Endothelial cell of umbilical vein (primary cell): ENCODE measurements at places on chromosomes 11 and 22. TPM values are rescaled to one million over a fixed set of nuclear protein-coding genes. Genes with fewer than 3 reads are reported as not detected.
A peak's percentile ranks its signal among the peaks of the same experiment; 100 is the strongest.

DNA sequence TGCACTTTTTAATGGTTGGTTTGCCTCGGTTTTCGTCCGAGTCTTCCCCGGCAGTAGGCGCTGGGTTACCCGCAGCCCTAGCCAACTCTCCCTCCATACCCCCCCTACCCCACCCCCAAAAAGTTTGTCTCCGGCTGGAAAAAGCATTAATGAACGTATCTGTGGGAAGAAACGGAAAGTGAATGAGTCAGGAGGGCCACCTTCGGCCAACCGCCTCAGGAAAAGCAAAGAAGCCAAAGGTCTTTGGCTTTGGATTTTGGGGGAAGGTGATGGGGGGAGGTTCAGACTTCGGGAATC lies 508 bp upstream of the FLI1 start:
- DNase-seq, result peak; percentile 96

DNA sequence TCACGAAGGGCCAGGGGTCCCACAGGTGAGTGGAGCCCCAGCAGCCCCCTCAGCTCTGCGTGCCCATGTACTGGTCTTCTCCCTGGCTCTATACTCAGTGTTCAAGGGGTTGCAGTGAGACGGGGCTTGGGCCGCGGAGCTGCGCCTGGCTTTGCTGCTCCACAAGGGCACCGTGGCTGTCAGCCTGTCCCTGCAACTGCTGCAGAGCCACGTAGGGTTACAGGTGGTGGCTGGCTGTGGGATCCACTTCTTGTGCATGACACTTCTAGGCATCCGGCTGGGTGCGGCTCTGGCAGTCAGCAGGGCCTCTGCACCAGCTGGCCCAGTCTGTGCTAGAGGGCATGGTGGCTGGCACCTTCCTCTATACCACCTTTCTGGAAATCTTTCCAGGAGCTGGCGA lies 14.3 kb downstream of the MTFP1 start:
- no peak for DNase-seq

Gene VPREB1
- not detected in 2 replicates for total RNA-seq

DNA sequence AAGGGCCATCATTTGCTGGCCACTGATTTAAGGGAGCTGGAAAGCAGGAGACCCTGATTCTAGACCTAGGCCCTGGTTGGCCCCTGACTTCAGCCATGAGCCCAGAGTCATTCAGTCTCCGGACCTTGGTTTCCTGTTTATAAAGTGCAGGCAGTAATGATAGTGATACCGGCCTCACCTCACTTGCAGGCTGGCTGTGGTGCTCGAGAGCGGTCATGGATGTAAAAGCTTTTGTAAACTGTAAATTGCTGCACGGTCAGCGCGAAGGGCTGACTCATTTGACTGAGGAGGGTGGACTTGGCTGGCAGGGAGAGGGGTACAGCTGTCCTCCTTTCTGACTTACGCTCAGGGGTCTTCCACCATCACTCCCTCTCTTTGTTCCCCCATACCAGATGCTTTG lies 37.4 kb downstream of the FBLN1 start:
- no peak for DNase-seq

Gene FOLR2
- not detected in 2 replicates for total RNA-seq

DNA sequence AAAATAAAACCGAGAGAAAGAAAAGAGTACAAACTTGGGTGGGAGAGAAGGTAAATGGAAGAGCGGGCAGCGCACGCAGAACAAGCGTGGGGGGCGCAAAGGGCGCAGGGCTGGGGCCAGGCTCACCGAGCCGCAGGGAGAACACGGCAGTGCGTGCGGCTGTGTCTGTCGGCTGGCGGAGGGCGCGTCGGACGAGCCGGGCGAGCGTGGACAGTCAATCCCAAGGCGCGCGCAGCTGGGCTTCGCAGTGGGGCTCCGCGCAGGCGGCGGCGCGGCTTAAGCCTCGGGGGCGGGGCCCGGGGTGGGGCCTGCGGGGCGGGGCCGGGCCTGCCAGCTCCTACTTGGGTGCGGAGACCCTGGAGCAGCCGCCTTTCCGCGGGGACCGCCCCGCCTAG lies at the start of gene UCP2:
Gene UCP2, minus strand, starts transcription at position 249 of the 395 bp plus-strand sequence. CDS start 4,465 bp downstream, outside the sequence.
- no peak for DNase-seq

Gene PRR33
- not detected in 2 replicates for total RNA-seq

GRCh38 chr11:121426476-121427399 lies 25.4 kb upstream of the SORL1 start:
- DNase-seq, result no peak

DNA sequence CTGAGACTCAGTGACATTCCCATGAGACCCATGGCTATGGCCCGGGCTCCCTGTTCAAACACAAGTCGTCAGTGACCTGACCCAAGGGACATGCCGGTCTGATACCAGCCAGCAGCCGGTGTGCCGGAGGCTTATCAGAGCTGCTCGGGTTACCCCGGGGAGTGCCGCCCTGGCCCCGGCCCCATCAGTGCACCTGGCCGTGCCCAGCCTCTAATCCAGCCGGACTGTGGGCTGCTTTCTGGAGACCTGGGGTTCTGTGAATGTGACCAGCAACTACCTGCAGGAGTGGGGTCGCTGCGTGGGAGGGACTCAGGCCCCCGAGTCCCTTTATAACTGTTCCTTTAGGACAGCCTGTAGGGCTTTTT lies 52.7 kb downstream of the LINC01488 start:
- DNase-seq, result no peak

Gene CDC42EP2
- 23.4 and 23.9 TPM in 2 replicates for total RNA-seq

- DNase-seq, result no peak
These were observed 20.1 kb downstream of the CSRP3 start for GRCh38 chr11:19181531-19182261.

DNA sequence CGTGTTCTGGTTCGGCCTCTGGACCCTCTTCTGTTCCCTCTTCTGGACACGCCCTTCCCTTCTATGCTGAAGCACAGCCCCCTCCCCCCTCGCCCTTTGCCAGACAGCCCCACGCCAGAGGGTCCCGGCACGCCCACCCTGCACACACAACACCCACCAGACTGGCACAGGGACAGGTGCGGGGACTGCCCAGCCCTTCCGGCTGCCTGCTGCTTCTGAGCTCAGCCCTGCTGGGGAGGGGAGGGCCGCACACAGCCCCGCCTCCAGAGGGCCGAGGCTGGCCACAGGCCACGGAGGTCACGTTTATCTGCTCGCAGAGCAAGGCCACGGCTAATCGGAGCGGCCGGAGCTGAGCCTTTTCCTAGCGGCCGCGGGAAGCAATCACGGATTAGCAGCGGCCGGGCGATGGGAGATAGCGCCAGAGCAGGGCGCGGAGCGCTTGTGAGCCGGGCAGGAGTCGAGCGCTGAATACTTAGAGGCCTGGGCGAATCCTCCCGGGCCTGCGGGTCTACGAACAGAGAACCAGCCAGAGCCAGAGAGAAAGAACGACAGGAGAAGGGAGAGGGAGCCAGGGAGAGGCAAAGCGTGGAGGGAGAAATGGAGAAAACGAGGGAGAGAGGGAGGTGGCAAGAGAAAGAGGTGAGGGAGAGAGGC lies 21.5 kb downstream of the OTUB1 start:
- peak; percentile 45 for DNase-seq

Gene BACE1-AS
- total RNA-seq, result 6.1 and 7.6 TPM in 2 replicates

Gene KRTAP5-9
- 0.30 TPM in 1 of 2 replicates, not detected in the other for total RNA-seq

Gene MS4A6E
- not detected in 2 replicates for total RNA-seq

Gene MIAT
- 0.53 and 0.80 TPM in 2 replicates for total RNA-seq

DNA sequence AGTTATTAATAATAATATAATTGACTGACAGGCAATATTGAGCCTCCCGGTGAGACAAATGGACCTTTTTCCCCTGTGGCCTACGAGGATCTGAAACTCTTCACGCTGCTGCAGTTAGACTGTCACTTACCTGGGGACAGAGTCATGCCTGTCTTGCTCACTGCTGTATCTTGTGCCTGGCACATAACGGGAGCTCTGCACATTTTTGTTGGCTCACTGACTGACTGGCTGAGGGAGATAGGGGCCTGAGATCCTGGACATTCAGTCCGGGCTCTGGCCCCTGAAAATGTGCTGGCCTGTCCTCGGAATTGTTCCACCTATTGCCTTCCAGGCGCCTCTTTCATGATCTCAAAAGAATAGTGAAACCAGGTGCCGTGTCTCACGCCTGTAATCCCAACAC lies 743 bp upstream of the CD3D start:
- no peak for DNase-seq

DNA sequence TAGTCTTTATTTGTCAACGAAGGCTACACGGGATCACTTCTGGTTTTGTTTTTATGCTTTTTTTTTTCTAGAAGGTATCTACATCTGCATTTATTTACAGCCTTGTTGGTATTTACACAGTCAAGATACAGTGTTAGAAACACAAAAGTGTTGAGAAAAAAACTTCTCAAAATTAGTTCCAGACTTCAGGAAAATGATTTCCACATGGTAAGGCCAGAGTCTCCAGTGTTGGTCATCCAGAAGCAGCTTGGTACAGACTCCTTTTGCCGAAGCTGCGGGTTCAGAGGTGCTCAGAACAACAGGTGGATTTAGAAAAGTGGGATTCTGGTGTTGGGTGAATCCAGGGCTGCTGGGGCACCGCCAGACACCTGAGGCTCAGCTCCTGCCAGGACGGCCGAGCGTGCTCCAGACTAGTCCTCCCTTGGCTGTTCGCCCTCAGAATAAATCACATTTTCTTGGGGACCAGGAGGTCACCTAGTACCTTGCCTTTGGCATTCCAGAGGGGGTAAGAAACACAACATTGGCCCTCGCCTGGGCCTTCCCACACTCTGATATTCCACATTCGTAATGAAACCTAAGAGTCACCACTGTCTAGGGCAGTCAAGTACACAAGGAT lies 78.7 kb upstream of the NARS2 start:
- no peak for DNase-seq

Gene SLC29A2
- total RNA-seq, result 4.8 and 5.2 TPM in 2 replicates

- no peak for DNase-seq
These were observed 48.6 kb downstream of the MRGPRX1 start for GRCh38 chr11:18890615-18891014.

DNA sequence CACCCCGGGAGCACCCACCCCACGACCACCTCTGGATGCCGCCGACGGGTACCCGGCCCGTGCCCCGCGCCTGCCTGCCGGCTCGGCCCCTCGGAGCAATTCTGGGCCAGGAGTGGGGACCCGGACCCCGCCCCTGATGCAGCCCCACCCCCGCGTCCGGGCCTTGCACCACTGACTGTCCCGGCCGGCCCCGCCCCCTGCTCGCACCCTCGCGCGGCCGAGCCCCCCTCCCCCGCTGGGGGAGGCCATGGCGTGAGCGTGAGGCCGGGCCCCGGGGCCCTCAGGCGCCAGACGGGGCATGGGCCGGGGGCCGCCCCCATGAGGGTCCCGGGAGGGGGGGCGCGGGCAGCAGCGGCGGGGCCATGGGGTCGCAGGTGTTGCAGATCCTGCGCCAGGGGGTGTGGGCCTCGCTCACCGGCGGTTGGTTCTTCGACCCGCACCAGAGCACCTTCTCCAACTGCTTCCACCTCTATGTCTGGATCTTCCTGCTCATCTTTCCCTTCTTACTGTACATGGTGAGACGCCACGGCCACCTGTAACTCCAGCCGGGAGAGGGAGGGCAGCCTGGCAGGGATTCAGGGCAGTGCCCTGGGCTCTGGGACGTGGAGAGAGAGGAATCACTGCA lies 486 bp downstream of the PCNX3 start:
- DNase-seq, result no peak

DNA sequence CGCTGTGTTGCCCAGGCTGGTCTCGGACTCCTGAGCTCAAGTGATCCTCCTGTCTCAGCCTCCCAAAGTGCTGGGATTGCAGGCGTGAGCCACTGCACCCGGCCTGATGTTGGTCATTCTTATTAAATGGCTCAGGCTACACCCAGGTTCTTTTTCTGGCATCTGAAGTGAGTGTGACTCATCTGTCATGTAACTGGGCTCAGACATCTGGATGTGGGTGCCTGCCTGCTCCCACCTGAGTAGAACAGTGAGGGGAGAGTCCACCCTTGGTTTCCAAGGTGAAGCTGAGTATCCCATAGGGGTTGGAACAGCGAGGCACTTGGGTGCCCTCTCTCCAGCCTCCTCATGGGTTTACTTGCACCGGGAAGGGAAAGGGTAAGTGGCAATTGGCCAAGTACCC lies 36.7 kb upstream of the EIF3D start:
- DNase-seq, result no peak

DNA sequence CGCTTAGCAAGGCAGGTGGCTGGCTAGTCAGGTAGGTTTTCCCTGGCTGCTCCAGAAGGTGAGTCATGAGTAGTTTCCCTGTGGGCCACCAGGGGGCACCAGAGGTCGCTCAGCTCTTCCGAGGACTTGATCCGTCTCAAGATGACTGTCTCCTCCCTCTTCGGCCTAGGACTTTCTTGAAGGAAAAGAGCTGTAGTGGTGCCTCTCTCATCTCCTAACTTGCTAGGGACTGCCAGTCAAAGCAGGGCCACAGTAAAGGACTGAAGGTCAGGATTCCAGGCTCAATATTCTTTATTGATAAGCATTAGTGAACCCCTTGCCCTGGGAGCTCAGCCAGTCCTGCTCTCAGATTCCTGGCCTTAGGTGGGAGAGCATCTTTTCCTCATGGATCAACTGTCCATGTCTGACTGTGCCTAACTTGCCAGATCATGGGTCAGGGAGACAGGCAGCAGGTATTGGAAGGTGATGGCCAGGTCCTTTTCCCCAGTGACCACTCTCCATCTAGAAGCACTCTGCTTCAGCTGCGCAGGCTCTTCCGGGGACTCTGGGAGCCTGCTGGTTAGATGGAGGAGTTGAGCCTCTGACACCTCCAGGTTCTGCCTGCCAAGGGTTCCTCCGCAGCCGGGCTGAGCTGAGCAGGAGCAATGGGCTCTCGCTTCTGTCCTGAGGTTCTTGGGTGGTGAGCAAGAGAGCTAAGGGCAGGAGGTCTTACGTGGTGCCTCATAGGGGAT lies 1.9 kb downstream of the POLD4 start:
- peak; percentile 78 for DNase-seq
